ENCODE measurements at places on chromosomes 16 and 17.

DNA sequence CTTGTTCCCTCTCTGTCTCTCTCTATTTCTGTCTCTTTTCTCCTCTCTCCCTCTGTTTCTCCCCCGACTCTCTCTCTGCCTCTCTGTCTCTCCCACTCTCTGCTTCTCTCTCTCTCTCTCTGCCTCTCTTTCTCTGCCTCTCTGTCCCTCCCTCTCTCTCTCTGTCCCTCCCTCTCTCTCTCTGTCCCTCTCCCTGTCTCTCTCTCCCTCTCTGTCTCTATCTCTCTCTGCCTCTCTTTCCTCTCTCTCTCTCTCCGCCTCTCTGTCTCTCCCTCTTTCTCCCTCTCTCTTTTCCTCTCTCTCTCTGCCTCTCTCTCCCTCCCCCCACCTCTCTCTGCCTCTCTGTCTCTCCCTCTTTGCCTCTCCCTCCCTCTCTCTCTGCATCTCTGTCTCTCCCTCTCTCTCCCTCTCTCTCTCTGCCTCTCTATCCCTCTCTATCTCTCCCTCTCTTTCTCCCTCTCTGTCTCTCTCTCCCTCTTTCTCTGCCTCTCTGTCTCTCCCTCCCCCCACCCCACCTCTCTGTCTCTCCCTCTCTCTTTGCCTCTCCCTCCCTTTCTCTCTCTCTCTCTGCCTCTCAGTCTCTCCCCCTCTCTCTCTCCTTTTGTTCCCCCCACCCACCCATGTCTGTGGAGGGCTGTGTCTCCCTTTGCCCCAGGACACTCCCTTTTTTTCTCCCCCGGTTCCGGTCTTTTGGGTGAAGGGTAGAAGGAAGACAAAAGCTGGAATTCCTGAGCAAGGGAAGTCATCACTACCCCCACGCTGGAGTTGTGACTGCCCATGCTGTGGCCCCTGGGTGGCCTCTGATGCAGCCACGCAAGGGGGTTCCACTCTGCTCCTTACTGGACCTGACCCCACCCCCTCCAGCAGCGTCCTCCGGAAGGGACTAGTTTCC lies 27.1 kb upstream of the MGAT5B start:
- no peak for DNase-seq

- no peak for DNase-seq
These were observed 15.8 kb downstream of the GPR179 start for GRCh38 chr17:38327936-38328335.

DNA sequence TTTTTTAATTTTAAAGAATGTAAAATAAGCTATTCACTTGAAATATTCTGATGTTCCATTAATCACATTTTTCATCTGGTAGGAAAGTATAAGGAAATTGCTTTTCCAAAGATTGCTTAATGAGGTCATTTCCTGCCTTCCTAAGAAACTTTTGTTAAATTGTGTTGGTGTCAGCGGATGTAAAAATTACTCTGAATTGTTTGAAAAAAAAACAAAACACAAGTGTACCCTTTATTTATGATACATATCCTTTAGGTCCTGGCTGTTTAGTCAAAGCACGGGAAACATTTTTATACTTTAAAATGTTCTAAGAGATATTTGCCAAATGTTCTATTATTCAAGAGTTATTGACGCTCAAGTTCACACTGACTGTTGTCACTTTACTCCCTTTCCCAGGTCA lies 1357.4 kb upstream of the GOT2 start:
- no peak for DNase-seq

- no peak for DNase-seq
These were observed 5.3 kb downstream of the UNC119 start for GRCh38 chr17:28547096-28547622.

DNA sequence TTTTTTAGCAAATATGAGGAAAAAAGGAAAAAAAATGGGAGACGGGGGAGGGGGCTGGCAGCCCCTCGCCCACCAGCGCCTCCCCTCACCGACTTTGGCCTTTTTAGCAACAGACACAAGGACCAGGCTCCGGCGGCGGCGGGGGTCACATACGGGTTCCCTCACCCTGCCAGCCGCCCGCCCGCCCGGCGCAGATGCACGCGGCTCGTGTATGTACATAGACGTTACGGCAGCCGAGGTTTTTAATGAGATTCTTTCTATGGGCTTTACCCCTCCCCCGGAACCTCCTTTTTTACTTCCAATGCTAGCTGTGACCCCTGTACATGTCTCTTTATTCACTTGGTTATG lies 1.2 kb upstream of the TMEM88 start:
- DNase-seq, result no peak

DNA sequence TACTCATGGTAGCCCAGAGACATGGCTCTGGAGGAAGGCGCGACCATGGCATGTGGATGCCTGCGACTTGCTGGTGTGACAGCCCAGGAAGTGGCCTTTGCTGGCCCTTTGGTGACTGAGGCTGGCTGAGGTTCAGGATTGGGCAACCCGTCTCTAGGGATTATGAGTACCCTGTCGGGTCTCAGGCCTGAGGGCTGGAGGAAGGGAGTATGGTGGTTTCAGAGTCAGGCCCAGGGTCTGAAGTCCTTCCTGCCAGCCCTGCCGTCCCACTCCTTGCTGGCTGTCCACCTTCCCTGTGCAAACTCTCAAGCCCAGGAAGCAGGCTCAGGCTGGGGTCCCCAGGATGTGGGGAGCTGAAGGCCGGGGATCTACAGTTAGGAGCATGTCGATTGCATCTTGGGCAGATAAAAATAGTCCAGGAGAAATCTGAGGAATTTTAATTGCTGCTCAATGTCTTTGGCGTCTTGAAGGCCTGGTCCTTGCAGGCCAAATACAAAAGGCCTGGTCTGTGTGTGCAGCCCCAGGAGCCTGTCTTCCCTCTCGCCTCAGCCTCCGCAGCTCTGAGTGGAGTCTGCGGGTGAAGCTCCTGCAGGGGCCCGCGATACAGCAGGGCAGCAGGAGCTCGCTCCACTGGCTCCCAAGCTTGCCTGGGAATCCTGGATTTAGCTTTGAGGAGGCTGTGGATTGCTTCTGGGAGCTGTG lies 52.5 kb downstream of the NKD1 start:
- DNase-seq, result no peak

GRCh38 chr17:43768382-43768781 lies 9.8 kb upstream of the SOST start:
- no peak for DNase-seq

- DNase-seq, result peak; percentile 22
These were observed 994 bp downstream of the CLTC start for GRCh38 chr17:59620518-59621259.

- DNase-seq, result no peak
These were observed 155.6 kb downstream of the HS3ST2 start for GRCh38 chr16:22969567-22969966.

DNA sequence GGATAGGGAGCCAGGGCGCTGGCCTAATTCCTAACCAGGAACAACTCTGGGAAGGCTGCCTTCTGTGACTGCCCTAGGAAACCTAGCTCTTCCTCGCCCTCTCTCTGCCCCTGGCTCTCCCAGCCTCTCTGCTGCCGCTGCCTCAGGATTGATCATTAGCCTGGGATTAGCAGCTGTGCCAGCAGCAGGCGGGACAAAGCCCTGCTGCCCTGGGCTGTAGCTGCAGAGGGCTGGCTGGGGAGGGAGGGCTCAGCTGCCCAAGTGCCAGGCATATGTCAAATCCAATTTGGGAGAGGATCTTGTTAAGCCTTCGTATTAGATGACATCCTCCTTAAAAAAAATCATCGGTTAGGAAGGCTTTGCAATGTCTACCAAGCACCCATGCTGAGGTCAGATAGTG lies 144.8 kb upstream of the CCL2 start:
- DNase-seq, result no peak

DNA sequence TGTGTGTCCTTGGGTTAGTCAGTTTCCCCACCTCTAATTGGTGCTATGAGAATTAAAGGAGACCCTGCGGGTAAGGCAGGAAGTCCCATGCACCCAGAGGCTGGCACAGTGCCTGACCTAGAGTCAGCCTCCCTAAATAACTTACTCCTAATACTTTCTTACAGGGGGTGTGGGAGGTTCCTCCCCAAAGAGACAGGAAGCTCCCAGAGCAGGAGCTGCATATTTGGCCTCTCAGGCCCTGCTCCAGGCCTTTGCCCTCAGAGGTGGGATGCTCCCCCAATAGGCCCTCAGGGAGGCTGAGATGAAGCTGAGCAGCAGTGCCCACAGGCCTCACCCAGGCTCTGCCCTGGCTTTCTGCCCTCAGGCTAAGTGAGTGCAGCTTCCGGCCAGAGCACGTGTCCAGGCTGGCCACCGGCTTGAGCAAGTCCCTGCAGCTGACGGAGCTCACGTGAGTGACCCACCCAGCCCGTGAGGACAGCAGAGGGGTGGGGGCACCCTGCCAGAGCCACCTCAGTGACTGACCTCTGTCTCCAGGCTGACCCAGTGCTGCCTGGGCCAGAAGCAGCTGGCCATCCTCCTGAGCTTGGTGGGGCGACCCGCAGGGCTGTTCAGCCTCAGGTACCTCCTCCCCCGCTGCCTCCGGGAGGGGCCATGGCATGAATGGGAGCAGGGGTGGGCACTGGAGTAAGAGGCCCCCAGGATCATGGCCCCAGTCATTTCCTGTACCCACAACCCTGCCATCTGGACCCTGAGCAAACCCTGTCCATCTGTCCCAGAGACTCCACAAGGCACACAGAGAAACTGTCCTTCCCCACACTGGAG lies 31.1 kb upstream of the CPNE2 start:
- DNase-seq, result no peak

GRCh38 chr17:5485270-5486205 lies at the start of gene DERL2:
TSS of gene DERL2 (minus strand) at chr17:5486178. CDS start at chr17:5486161, 17 bp downstream.
- DNase-seq, result no peak

GRCh38 chr17:35683591-35683990 lies 47.8 kb upstream of the RASL10B start:
- DNase-seq, result no peak

- no peak for DNase-seq
These were observed 1.0 kb upstream of the KRTAP4-2 start for GRCh38 chr17:41178843-41179616.

- DNase-seq, result no peak
These were observed 81.0 kb downstream of the MYH11 start for GRCh38 chr16:15775663-15776304.

- no peak for DNase-seq
These were observed 1.9 kb downstream of the GPR142 start for GRCh38 chr17:74369221-74369620.

DNA sequence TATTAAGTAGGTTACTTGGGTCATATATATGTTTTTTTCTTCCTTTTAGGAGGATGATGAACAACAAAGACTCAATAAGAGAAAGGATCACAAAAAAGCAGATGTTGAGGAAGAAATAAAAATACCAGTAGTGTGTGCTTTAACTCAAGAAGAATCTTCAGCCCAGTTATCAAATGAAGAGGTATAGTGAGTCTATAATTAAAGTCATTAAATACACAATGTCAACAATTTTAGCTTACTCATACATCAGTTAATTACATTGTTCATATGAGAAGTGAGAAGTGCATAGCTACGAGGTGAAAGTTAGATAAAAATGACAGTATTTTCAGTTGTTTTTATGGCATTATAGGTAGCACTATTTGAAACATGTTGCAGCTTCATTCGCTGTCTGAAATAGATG lies 65.2 kb downstream of the NUP88 start:
- DNase-seq, result no peak

- peak; percentile 24 for DNase-seq
These were observed 89.1 kb upstream of the NOL11 start for GRCh38 chr17:67628580-67629013.

DNA sequence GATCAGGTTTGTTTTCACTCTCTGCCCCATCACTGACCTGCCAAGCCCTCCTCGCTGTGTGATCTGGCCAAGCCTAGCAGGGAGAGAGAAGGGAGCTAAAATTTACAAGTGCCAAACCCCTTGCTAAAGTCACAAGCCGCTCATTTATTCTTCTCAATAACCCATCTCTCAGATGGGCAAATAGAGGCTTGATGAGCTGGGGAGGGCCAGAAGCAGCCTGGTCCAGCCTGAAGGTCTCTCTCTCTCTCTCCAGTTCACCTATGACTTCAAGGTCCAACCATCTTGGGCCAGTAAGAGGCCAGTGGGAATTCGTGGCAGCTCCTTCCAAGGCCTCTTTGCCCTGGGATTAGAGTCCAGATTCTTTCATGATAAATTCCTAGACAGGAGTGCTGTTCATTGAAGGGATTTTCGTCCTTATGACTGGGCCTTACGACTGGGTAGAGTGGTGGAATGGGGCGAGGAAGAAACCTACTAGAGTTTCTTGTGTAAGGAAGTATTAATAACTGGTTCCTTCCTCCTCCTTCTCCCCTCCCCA lies 3.4 kb downstream of the CA7 start:
- DNase-seq, result no peak

DNA sequence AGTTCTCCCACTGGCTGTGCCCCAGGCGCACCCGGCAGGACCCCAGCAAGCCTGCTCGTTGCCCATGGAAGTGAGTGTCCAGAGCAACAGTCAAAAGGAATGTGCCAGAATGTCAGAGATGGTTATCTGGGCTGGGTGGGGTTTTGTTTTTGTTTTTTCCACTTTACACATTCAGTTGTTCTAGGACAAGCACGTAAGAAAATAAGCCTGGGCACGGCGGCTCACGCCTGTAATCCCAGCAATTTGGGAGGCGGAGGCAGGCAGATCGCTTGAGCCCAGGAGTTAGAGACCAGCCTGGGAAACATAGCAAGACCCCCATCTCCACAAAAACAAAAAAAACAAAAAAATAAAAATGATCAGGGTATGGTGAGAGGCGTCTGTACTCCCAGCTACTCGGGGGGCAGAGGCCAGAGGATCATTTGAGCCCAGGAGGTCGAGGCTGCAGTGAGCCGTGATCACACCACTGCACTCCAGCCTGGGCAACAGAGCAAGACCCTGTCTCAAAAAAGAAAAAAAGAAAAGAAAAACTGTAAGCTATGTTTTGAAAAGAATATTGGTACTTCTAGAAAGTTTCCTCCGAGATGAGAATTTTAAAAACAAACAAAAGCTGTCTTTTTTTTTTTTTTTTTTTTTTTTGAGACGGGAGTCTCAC lies 8.3 kb downstream of the NDUFAF8 start:
- no peak for DNase-seq

GRCh38 chr17:62902531-62903220 lies 63.4 kb upstream of the TANC2 start:
- no peak for DNase-seq

- no peak for DNase-seq
These were observed 5.3 kb downstream of the HMOX2 start for GRCh38 chr16:4481526-4481925.

- no peak for DNase-seq
These were observed 67.4 kb upstream of the SOX9 start for GRCh38 chr17:72053449-72053848.
